Activated CD4-positive, alpha-beta T cell treated with anti-CD3 and anti-CD28 coated beads for 36 hours (primary cell): ENCODE measurements at places on chromosomes 7 and 10. TPM values are rescaled to one million over a fixed set of nuclear protein-coding genes. Genes with fewer than 3 reads are reported as not detected.
A peak's percentile ranks its signal among the peaks of the same experiment; 100 is the strongest.

PON3 gene
- total RNA-seq: not detected

GPR26 gene
- total RNA-seq: not detected

TMEM213 gene
- not detected for total RNA-seq

PDK4 gene
- not detected for total RNA-seq

SPOCK2 gene
- total RNA-seq: 165 TPM

ANKRD61 gene
- 0.19 TPM for total RNA-seq

SPDYE6 gene
- not detected for total RNA-seq

- no peaks in the 10 kb centered on the region for H3K36me3 ChIP-seq
- no peaks in the 10 kb centered on the region for H3K4me1 ChIP-seq
- no peak for DNase-seq
- no peak overlapping the region for H3K4me3 ChIP-seq
- H3K27me3 ChIP-seq: peaks cover 5% of the 10 kb centered on the region
Measured at GRCh38 chr10:14450041-14450491, 119.3 kb upstream of the FRMD4A start.

DNA sequence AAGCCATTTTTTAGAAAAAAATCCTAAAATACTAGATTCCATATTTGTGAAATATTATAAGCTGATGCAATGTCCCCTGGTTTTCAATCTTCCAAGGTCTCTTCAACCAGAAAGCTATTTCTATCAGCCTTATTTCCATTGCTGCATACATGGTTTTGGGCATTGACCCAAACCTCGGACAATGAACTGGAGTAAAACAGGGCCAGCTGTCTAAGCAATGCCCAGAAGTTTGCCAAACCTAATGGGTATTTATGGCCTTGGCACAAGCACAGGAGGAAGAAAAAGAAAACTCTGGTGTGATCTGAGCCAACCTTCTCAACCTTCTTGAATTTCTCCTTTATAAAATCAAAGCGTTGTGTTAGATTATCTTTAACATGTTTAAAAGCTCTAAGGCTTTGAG, 402.3 kb downstream of the DNAJB9 start:
- DNase-seq: no peak
- H3K4me3 ChIP-seq: no peak overlapping the region
- H3K36me3 ChIP-seq: no peaks in the 10 kb centered on the region
- no peaks in the 10 kb centered on the region for H3K4me1 ChIP-seq
- no peaks in the 10 kb centered on the region for H3K27me3 ChIP-seq

- peaks cover 18% of the 10 kb centered on the region for H3K4me1 ChIP-seq
- no peaks in the 10 kb centered on the region for H3K36me3 ChIP-seq
- DNase-seq: peak; percentile 75
- H3K27me3 ChIP-seq: peaks cover 22% of the 10 kb centered on the region
- H3K4me3 ChIP-seq: no peak overlapping the region
- H3K27ac ChIP-seq: peak overlapping the region; percentile 35
Measured at GRCh38 chr7:25968205-25968993, 183.6 kb upstream of the NFE2L3 start.

DNA sequence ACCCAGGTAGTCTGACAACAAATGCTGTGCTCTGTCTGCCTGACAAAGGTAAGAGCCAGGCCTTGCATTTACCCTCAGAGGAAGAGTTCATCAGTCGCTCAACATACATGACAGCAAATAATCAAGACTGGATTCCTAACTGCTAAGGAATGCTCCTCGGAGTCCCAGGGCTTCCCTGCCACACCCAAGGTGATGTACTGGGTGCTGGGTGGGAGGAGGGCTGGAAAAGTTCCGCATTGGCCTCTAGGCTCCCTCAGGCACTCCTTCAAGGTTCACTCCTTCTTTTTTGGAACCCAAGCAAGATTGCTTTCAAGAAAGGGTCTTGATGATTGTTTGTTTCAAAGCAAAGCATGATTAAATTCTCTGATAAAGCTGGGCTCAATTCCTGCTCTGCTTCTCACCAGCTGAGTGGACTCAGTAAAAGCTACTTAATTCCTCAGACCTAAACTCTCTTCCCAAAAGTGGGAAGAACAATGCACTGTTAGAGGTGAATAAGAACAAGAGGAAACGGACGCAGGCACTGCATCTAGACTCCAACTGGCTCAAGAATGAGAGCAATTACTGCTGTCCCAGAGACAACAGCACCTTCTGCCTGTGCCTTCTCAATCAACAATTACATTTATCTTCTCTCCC, 173.5 kb downstream of the ELMO1 start:
- no peaks in the 10 kb centered on the region for H3K27me3 ChIP-seq
- H3K4me1 ChIP-seq: peaks cover 40% of the 10 kb centered on the region
- no peak for DNase-seq

DNA sequence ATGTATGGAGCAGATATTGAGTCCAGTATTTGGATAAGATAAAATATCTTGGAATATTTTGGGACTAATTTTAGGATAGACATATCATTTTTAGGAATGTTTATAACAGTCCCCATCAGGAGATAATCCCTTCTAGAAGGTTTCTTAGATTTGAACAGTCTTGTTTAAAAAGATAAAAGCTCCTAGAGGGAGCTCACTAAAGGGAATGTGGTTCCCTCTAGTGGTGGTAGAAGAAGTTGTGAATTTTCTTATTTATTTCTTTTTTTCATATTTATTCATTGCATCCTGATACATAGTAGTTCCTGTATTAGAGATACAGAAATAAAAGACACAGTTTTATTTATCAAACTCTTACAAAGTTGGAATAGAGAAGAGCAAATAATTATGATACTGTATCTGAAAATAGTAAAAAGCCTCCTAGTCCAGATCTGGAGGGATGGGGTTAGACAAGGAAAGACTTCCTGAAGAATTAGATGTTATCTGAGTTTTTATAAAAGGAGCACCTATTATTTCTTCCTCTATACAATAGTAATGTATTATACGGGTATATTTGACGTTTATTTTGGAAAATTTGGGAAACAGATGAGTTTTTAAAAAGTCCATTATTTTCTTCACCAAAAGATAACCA, 24.5 kb upstream of the KLF14 start:
- H3K27ac ChIP-seq: no peak overlapping the region
- no peak for DNase-seq
- H3K36me3 ChIP-seq: no peaks in the 10 kb centered on the region
- H3K4me1 ChIP-seq: no peaks in the 10 kb centered on the region

- H3K36me3 ChIP-seq: no peaks in the 10 kb centered on the region
- H3K4me1 ChIP-seq: peaks cover 8% of the 10 kb centered on the region
- peaks cover 4% of the 10 kb centered on the region for H3K27me3 ChIP-seq
Measured at GRCh38 chr10:34872820-34873219, 57.7 kb upstream of the PARD3 start.

- H3K36me3 ChIP-seq: no peaks in the 10 kb centered on the region
- no peak for DNase-seq
- H3K27me3 ChIP-seq: peaks cover 11% of the 10 kb centered on the region
- H3K4me1 ChIP-seq: no peaks in the 10 kb centered on the region
- no peak overlapping the region for H3K4me3 ChIP-seq
Measured at GRCh38 chr7:131640686-131641085, 84.3 kb upstream of the PODXL start.

DNA sequence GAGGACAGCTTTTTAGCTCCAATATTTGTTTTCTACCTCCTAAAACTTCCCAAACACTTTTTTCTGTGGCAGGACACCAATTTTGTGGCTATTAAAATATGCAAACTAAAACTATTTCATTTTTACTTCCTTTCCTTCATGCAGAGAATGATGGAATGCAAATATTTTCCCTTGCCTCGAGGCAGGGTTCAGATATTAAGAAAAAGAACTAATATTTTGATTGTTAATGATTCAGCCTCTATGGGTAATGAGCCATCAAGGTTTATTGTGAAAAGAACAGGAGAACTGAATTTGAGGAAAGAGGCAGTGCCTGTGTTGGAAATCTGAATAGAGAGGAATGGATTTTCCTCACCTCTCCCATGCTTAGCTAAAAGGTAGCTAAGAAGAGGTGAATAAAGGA, 43.1 kb upstream of the CASD1 start:
- H3K4me3 ChIP-seq: no peak overlapping the region
- no peaks in the 10 kb centered on the region for H3K27me3 ChIP-seq
- H3K4me1 ChIP-seq: no peaks in the 10 kb centered on the region

GRCh38 chr10:133129859-133130495, 30.0 kb upstream of the KNDC1 start:
- no peak for DNase-seq
- peaks cover under 1% of the 10 kb centered on the region for H3K4me1 ChIP-seq
- H3K4me3 ChIP-seq: no peak overlapping the region
- H3K27ac ChIP-seq: no peak overlapping the region
- no peaks in the 10 kb centered on the region for H3K36me3 ChIP-seq
- peaks cover 8% of the 10 kb centered on the region for H3K27me3 ChIP-seq

GRCh38 chr7:7883394-7883793, 85.2 kb upstream of the GLCCI1 start:
- DNase-seq: no peak
- no peaks in the 10 kb centered on the region for H3K36me3 ChIP-seq
- H3K4me1 ChIP-seq: no peaks in the 10 kb centered on the region
- no peak overlapping the region for H3K27ac ChIP-seq
- no peaks in the 10 kb centered on the region for H3K27me3 ChIP-seq

GRCh38 chr10:51846856-51847506, 147.6 kb upstream of the CSTF2T start:
- no peak overlapping the region for H3K4me3 ChIP-seq
- H3K27me3 ChIP-seq: peaks cover 11% of the 10 kb centered on the region
- H3K4me1 ChIP-seq: no peaks in the 10 kb centered on the region
- H3K36me3 ChIP-seq: no peaks in the 10 kb centered on the region
- no peak overlapping the region for H3K27ac ChIP-seq

- DNase-seq: no peak
- H3K4me1 ChIP-seq: no peaks in the 10 kb centered on the region
- no peaks in the 10 kb centered on the region for H3K36me3 ChIP-seq
Measured at GRCh38 chr7:14630048-14630447, 272.5 kb downstream of the DGKB start.

GRCh38 chr10:43322331-43322730, 49.1 kb upstream of the FXYD4 start:
- H3K27ac ChIP-seq: no peak overlapping the region
- no peak overlapping the region for H3K4me3 ChIP-seq
- peaks cover 2% of the 10 kb centered on the region for H3K27me3 ChIP-seq
- peaks cover 9% of the 10 kb centered on the region for H3K4me1 ChIP-seq
- no peak for DNase-seq

DNA sequence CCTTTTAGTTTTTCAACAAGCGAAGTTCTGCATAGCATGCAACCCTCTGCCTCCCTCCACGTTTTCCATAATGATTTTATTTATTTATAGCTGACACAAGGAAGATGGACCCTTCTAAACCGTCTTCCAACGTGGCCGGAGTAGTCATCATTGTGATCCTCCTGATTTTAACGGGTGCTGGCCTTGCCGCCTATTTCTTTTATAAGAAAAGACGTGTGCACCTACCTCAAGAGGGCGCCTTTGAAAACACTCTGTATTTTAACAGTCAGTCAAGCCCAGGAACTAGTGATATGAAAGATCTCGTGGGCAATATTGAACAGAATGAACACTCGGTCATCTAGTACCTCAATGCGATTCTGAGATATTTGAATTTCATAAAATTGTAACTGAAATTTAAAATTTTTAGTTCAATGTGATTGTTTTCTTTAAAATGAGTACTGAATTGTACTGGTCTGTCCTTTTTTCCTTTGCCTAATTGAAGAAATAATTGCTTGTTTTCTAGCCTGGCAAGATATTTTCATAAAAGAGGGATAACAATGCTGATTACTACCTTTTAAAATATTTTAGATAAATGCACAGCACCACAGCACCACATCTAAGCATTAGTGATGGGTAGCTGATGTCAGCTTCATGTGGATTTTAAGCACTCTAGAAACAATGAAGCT, 41.5 kb upstream of the SLC39A12 start:
- H3K27me3 ChIP-seq: peaks cover 2% of the 10 kb centered on the region
- no peaks in the 10 kb centered on the region for H3K36me3 ChIP-seq
- H3K4me3 ChIP-seq: no peak overlapping the region
- H3K27ac ChIP-seq: no peak overlapping the region

GRCh38 chr7:86926732-86927131, 132.7 kb downstream of the ELAPOR2 start:
- peak; percentile 43 for DNase-seq
- no peak overlapping the region for H3K27ac ChIP-seq
- H3K4me3 ChIP-seq: no peak overlapping the region
- H3K36me3 ChIP-seq: no peaks in the 10 kb centered on the region
- peaks cover 8% of the 10 kb centered on the region for H3K4me1 ChIP-seq

DNA sequence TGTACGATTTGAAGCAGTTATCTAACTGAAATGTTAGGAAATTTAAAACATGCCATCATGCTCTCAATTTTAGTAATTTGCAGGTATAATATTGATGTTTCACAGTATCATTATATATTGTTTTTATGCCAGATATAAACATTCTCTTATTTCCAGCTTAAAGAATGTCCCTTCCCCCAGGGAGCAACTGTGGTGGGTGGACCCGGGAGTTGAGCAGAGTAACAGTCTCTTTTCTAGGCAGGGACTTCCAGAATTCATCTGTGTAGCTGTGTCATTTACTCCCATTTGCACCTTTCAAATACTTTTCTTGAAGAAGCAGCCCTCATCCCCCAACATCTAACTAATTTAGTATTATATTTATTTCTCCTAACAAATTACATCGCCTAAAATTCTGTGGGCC, 9.6 kb downstream of the INPP5F start:
- H3K4me3 ChIP-seq: no peak overlapping the region
- no peaks in the 10 kb centered on the region for H3K27me3 ChIP-seq
- H3K36me3 ChIP-seq: peaks cover 3% of the 10 kb centered on the region
- no peak overlapping the region for H3K27ac ChIP-seq
- DNase-seq: no peak

DNA sequence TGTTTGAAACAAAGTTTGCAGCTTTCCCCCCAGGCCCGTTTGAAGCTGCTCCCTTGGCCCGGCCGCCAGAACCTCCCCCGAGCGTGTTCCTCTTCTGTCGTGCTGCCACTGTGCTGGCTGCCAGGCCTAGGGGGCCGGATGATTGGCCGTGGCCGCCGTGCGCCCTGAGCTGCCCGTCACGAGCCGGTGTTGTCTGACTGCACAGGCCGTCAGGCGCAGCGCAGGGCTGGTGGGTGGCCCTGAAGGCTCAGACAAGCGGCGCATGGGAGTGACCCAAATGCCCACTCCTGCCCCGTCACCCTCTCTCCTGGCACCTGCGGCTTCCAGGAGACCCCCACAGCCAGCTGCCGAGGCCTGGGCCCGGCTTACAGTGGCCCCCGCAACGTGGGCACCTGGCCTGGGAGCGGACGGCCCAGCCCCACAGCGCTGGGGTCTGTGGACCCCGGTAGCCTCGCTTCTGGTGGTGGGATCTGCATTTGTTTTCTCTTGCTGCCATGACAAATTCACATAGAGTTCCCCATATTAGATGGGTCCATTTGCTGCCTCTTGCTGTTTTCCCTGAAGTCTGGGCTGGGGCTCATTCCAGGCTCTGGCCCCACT, 13.1 kb downstream of the JAKMIP3 start:
- H3K36me3 ChIP-seq: no peaks in the 10 kb centered on the region
- DNase-seq: no peak
- no peak overlapping the region for H3K4me3 ChIP-seq
- no peaks in the 10 kb centered on the region for H3K4me1 ChIP-seq
- H3K27ac ChIP-seq: no peak overlapping the region
